CD4-positive, CD25-positive, alpha-beta regulatory T cell (primary cell): ENCODE measurements at places on chromosomes 1 and 21.

DNA sequence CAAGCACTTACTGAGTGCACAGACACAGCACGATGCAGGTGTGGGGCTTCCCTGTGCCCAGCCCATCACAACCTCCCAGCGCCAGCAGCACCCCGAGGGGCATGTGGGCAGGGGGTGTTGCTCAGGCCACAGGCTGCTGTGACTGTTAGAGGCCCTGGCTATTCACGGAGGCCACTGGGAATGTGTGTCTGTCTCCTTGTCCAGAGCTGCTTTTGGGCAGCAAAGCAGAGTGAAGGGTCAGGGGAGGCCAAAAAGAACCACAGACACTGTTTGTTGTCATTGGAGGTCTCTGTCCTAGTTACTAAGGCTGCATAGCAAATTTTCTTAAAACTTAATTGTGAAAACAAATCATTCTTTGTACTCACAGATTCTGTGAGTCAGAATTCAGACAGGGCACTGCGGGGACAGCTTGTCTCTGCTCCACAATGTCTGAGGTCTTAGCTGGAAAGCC is 49.6 kb downstream of the TNFRSF8 start:
- no peak for DNase-seq
- no peak overlapping the region for H3K4me3 ChIP-seq
- H3K4me1 ChIP-seq: no peaks in the 10 kb centered on the region

GRCh38 chr1:205449750-205450443 is 5.9 kb downstream of the BLACAT1 start:
- H3K27ac ChIP-seq: no peak overlapping the region
- no peaks in the 10 kb centered on the region for H3K4me1 ChIP-seq
- no peaks in the 10 kb centered on the region for H3K36me3 ChIP-seq
- peaks cover 12% of the 10 kb centered on the region for H3K27me3 ChIP-seq
- no peak for DNase-seq

DNA sequence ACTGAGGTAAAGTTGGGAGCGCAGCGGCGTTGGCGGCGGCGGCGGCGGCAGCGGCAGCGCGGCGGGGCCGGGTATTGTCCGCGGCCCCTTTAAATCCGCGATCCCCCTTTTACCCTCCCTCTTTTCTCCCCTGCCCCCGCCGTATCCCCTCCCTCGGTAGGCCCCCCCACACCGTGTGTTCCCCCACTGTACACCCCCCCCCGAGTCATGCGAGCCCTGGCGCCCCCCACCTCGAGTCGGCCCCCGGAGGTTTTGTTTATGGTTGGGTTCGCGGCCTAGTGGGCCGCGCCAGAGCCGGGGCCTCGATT is 169 bp downstream of the UBAP2L start:
- DNase-seq: no peak
- H3K36me3 ChIP-seq: peaks cover 34% of the 10 kb centered on the region
- H3K27ac ChIP-seq: peak overlapping the region; percentile 99
- H3K4me1 ChIP-seq: peaks cover 58% of the 10 kb centered on the region
- no peak overlapping the region for H3K4me3 ChIP-seq
- H3K27me3 ChIP-seq: no peaks in the 10 kb centered on the region

DNA sequence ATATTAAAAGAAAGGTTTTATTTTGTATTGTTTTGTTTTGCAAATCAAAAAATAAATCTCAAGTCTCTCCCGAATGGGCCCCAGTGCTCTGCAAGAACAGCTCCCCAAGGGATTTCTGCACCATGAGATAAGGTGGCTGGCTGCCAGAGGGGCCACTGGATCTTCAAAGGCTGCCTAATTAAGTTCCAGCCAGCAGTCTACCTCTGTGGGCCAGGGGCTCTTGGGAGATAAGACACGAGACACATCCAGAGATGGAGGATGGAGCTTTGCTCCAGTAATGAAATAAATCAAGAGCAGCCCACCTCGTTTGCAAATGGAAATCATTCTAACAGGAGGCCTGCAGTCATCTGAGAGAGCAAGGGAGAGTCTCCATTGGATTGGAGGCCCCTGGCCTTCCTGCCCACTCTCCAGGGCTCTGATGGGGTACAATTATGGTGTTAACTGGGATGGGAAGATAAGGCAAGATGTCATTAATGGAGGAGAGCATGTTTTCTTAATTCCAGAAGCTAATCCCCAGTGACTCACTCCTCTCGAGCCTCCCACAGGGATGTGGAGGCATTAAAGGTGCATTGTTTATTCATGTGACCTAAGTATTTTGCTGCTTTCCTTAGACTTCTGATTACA is 155.2 kb upstream of the KAZN start:
- H3K4me1 ChIP-seq: no peaks in the 10 kb centered on the region
- H3K27me3 ChIP-seq: no peaks in the 10 kb centered on the region
- DNase-seq: no peak
- H3K27ac ChIP-seq: no peak overlapping the region
- H3K4me3 ChIP-seq: no peak overlapping the region
- no peaks in the 10 kb centered on the region for H3K36me3 ChIP-seq

GRCh38 chr1:182990413-182991144 is 32.6 kb upstream of the LAMC1 start:
- no peak overlapping the region for H3K27ac ChIP-seq
- no peaks in the 10 kb centered on the region for H3K36me3 ChIP-seq
- H3K27me3 ChIP-seq: peaks cover 4% of the 10 kb centered on the region
- H3K4me1 ChIP-seq: no peaks in the 10 kb centered on the region

GRCh38 chr1:222375701-222376100 is 172.2 kb downstream of the HHIPL2 start:
- H3K36me3 ChIP-seq: no peaks in the 10 kb centered on the region
- H3K27me3 ChIP-seq: no peaks in the 10 kb centered on the region
- no peak overlapping the region for H3K27ac ChIP-seq
- DNase-seq: no peak

DNA sequence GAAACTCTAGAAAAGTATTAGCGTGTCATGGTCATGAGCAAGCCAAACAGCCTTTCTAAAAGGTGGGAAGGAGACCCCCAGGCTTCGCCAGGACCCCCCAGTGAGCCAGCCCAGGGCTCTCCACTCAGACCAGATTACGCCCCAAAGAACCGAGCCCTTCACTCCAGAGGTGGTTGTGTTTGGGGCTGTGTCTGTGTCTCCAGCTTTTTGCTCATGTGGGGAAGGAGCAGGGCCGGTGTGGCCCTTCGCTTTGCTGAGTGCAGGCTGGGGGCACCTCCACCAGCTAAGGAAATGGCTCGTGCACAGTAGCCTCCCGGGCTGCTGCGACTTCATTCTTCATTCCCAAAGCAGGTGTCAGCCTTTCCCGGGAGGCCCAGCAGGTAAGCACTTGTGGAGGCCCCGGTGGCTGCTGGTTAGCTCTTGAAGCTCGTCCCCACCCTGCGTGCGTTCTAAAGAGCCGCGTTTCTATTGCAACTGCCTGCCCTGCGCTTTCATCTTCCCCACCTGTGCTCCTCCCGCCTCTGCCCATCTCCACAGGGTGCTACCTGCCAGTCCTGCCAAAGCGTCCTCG is 531 bp downstream of the TSPEAR start:
- no peak for DNase-seq
- H3K27ac ChIP-seq: no peak overlapping the region
- peaks cover 18% of the 10 kb centered on the region for H3K27me3 ChIP-seq
- no peak overlapping the region for H3K4me3 ChIP-seq
- no peaks in the 10 kb centered on the region for H3K36me3 ChIP-seq

DNA sequence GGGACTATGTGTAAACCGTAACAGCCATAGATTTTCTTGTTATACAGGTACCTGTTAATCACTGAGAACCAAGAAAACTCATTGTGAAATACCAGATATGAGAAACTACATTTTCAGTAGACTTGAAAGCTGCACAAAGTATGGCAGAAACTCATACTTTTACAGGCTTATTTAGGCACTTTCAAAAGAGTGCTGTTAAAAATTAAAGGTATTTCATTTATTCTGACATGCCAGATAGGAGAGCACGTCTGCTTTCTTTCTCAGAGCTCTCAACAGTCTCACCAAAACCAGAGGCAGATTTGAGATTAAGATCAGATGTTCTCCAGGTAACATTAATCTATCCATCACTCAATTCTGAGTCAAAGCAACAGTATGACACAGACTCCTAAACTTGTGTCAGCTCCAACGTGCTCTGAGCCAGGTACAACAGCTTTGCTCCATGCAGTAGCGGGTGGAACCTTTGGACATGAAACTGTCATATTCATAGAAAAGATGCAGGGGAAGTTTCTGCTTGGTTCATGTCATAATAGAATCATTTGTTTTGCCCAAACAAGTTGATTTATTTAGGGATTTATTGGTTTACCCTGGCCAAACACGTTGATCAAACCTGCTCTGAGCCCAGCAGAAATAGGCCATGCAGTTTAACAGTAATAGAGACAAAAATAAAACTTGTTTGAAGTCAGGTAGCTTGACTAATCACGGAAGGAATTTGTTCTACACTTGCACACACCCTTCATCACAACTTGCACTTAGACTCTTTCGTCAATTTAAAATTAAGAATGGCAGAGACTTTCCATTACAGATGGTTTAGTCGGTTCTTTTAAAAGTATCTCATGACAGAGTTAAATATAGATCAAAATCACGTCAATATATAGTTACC is 20.8 kb upstream of the TSNAX start:
- no peaks in the 10 kb centered on the region for H3K36me3 ChIP-seq
- no peak overlapping the region for H3K4me3 ChIP-seq
- no peak for DNase-seq
- no peaks in the 10 kb centered on the region for H3K4me1 ChIP-seq

GRCh38 chr1:213658457-213658856 is 329.3 kb upstream of the PROX1 start:
- DNase-seq: no peak
- no peak overlapping the region for H3K4me3 ChIP-seq
- H3K4me1 ChIP-seq: no peaks in the 10 kb centered on the region
- H3K27me3 ChIP-seq: no peaks in the 10 kb centered on the region
- H3K36me3 ChIP-seq: no peaks in the 10 kb centered on the region
- no peak overlapping the region for H3K27ac ChIP-seq

DNA sequence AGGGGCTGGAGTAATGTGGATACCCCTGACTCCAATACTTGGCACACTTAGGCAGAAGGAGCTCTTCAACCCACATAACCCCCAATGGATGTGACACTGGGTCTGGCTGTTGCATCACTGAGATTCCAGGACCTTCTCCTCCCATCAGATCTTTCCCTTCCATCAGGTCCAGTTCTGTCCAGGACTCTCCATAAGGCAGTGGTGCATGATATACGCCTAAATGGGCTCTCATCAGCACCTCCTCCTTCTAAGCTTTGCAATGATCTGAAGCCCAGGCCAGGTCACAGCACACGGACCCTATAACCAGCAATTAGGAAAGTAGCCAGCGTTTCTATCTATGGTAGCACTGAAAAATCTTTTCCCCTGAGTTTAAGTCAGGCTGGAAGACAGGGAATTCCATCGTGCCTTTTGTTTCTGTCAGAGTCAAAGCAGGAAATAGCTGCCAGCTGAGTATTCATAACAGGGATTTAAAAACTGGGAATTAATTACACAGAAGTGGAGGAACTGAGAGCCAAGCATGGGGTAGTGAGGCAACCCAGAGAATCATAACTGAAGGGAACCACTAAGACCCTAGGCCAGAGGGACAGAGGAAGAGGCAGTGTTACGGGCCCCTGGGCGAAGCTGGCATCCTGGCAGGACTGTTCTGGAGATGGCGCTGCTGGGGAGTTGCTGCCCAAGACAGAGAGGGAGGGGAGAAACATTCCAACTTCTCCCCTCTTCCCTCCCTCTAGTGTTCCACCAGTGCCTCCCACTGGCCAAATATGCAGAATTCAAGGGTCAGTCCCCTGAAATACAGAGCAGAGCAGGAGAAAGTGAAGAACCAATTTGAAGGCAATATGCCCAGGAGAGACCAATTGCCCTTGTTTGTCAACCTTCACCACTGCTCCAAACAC is 37.5 kb upstream of the HOOK1 start:
- no peaks in the 10 kb centered on the region for H3K36me3 ChIP-seq
- H3K27me3 ChIP-seq: peaks cover 5% of the 10 kb centered on the region
- DNase-seq: no peak
- no peak overlapping the region for H3K4me3 ChIP-seq

DNA sequence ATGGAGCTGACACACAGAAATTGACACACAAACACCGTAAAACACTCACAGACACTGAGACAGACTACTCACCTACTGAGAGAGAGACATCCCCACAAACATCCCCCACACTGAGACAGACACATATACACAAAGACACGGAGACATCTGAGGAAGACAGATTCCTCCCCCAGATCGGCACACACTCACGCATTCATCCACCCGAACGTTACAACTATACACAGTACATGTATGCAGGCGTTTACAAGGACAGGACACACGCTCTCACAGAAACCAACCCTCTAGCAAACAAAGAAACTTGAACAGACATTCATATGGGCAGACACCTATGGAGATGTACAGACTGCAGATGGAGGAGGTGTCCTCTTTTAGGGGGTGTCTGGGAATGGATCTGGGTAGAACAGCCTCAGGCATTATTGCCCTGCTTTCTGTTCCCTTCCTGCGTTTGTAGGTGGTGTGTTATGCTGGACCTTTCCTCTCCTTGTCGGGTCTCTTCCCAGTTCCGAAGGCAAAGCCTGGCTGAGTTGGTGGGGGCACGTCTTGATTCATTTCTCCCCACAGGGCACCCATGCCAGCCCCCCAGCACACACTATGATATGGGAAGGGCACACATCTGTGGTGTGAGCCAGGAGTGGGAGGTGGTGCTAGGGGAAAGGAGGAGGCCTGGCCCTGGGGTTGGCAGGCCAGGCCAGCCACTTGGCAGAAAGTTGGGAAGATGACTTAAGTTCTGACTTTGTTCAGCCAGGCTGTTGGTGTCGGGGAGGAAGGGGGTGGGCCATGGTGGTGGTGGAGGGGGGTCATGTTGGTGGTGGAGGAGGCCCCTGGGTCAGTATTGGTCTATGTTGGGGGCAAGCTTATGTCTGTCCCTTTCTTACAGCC is 1.5 kb downstream of the KIRREL1 start:
- H3K27ac ChIP-seq: no peak overlapping the region
- H3K27me3 ChIP-seq: peaks cover 11% of the 10 kb centered on the region
- no peaks in the 10 kb centered on the region for H3K36me3 ChIP-seq
- no peak for DNase-seq
- H3K4me3 ChIP-seq: no peak overlapping the region
- peaks cover 4% of the 10 kb centered on the region for H3K4me1 ChIP-seq

DNA sequence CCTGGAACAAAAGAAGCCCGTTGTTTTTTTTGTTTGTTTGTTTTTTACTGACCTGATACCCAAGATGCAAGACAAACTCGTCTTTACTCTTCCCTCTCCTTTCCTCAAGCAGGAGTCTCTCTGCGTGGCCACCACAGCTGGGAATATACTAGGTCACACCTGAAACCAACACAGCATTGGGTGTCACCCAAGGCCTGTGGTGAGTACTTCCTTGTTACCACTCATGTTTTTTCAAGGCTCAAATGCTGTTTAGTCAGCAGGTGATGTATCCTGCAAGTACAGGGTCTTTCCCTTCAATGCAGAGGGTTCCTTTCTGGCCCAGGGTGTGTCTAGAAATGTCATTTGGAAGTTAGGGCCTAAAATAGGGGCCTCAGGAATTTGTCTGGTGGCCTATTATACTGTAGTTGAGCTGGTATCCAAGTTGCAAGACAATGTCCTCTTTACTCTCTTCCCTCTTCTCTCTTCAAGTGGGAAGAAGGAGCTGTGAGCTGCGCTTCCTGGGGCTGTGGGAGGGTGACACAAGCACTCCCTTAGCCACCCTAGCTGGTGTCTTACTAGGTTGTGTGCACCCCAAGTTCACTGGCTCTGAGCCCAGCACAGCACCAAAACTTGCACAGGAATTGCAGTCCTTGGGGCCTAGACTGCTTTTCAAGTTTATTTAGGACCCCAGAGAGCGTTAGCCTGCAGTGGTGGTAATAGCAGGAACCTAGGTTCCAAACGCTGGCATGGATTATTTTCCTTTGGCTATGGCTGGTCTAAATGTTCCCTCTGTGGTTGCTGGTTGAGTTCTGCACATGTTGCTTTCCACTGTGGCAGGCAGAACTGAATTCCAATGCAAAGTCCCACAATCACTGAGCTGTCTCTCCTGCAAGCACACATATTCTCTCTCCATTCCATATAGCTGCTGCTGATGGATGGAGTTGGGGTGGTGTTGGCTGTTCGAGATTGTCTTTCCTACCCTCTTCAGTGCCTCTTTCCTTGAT is 91.4 kb upstream of the LYPLAL1 start:
- H3K4me1 ChIP-seq: no peaks in the 10 kb centered on the region
- no peak for DNase-seq
- no peak overlapping the region for H3K4me3 ChIP-seq
- H3K36me3 ChIP-seq: no peaks in the 10 kb centered on the region
